ENCODE measurements at places on chromosomes 5 and 9.

DNA sequence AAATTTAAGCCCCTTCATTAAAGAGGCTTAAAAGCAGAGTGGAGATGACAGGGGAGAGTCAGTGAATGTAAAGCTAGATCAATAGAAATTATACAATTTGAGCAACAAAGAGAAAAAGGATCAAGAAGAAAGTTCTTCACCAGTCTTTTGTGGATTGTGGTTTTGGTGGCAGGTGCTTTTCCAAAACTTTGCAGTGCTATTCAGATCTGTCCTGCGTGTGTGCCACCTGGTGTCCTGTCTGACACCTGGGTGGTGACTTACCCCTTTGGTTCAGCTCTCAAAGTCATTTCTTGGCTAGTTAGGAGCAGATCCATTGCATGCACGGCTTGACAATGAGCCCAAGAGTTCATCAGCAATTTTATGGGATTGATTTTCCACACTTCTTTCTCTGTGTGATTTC is 69.4 kb downstream of the SREK1 start:
- DNase-seq = no peak

DNA sequence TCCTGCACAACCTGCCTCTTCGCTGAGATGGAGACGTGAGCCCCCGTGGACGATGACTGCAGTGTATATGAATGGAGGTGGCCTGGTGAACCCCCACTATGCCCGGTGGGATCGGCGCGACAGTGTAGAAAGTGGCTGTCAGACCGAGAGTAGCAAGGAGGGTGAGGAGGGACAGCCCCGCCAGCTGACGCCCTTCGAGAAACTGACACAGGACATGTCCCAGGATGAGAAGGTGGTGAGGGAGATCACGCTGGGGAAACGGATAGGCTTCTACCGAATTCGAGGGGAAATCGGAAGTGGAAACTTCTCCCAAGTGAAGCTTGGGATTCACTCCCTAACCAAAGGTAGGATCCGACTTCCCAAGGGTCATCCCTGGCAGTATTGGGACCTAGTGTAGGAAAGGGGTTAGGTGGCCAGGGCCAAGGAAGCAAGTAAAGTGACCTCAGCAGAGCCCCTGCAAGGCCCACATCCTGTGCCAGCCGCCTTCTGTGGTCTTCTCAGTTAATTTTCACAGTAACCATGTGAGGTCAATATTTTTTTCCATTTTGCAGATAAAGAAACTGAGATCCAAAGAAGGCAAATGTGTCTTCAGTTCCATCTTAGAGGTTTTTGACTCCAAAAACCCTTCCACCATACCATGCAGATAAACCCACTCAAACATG is 53.8 kb downstream of the NIM1K start:
- no peak for DNase-seq

- DNase-seq = no peak
Observed at GRCh38 chr5:135342551-135342875, 56.5 kb downstream of the MACROH2A1 start.

- no peak for DNase-seq
Observed at GRCh38 chr5:173689737-173690360, 73.4 kb upstream of the BOD1 start.

DNA sequence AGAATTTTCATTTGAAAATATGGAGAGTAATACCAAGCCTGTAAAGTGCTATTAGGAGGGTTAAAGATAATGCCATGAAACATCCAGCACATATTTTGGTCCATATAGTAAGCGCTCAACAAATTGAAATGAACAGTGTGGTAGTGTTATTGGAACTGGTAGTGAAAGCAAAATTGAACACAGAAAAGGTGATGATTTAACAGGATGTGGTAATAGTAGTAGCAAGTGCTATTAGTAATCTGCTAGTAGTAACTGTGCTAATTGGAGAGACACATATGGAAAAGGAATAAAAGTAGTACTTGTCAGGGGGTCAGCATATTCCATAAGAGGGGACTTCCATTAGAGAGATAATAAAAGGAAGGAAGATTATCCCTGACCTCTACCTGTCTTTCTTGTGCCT is 187.3 kb downstream of the HTR1A start:
- DNase-seq = no peak

DNA sequence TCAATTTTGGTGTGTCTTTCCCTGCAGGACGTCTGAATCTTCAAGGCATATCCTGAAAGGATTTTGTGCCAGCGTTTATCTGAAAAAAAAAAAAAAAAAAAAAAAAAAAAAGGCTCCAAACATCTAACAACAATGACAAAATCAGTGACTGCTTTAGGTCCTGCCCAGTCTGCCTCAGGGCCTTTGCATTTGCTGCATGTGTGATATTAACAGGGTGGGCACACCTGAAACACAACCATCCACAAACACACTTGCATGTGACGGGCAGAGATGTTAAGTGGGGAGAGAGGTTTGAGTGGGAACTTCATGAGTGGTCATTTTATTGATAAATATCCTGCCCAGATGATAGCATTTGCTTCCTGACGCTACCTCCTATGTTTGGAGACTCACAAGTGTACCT is 82.4 kb upstream of the SAP30L start:
- DNase-seq = no peak

- no peak for DNase-seq
Observed at GRCh38 chr5:172640139-172640538, 924 bp upstream of the NEURL1B start.

Data from adipocyte (in vitro differentiated cells).